Smooth muscle cell of the umbilical artery (primary cell): ENCODE measurements at places on chromosomes 2 and 18. TPM values are rescaled to one million over a fixed set of nuclear protein-coding genes. Genes with fewer than 3 reads are reported as not detected.

The CHRNG gene
- total RNA-seq, result not detected in 2 replicates

The MAP4K4 gene
- total RNA-seq, result 95.0 and 250 TPM in 2 replicates

The SMC6 gene
- total RNA-seq, result 25.2 and 46.7 TPM in 2 replicates

The ARHGAP28 gene
- total RNA-seq, result 0.23 and 0.30 TPM in 2 replicates

The PDE1A gene
- 0.32 and 0.89 TPM in 2 replicates for total RNA-seq

The UGT1A5 gene
- total RNA-seq, result not detected in 2 replicates

The PECR gene
- 7.7 and 9.5 TPM in 2 replicates for total RNA-seq

The ADD2 gene
- 0.28 TPM in 1 of 2 replicates, not detected in the other for total RNA-seq

The C2orf80 gene
- total RNA-seq, result not detected in 2 replicates
